Stromal cell of bone marrow (primary cell): ENCODE measurements at places on chromosomes 2 and 18.

GRCh38 chr18:70195014-70195614, 10.4 kb downstream of the RTTN start:
- DNase-seq = no peak

DNA sequence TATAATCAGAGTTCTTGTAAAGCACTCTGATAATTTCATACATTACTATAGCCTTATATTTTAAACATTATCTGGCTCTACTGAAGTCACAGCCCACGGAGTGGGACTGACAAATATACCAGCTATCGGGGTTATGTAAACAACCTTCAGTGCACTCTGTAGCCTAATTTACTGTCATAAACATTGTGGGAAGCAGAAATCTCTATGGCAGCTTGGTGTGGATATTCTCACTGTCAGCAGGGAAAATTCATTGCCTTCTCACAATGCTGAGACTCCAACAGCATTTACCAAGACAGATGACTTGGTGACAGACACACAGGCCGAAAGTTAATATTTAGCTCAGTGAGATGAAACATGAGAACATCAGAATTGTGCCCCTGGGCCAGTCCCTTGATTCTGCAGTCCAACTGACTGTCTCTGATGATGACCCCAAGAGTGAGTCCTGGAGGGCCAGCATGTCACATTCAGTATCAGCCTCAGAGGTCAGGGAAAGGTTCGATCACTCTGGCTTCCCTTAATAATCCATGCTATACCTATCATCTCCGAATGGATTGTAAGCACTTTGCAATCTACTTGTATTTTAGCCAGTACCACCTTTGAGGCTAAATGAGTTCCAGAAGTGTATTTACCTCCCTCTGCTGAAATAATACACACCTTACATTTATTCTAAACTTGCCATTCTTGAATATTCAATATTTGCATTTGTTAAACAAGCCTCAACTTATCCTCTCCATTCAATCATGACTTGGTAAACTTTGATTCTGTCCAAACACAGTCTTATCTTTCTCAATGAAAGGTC, 146.2 kb upstream of the OSR1 start:
- no peak for DNase-seq

- no peak for DNase-seq
Measured at GRCh38 chr2:232116852-232117251, 155.3 kb downstream of the DIS3L2 start.

DNA sequence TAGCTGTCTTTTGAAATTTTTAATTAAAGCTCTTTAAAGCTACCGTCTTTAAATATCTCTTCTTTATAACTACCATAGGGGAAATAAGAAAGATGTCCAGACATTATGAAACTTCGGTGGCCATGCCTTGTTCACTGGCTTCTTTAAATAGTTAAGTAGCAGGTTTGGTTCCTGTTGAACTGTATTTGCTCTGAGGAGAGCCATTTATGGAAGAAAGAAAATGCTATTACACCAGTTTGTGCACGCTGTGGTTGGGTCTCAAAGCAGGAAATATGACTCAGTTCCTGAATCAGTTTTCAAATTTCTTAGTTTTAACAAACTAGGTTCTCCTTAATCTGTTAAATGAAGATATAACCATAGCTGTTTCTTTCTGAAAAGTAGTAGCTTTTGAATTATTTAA, 12.2 kb downstream of the ARPC2 start:
- DNase-seq = peak; percentile 58

DNA sequence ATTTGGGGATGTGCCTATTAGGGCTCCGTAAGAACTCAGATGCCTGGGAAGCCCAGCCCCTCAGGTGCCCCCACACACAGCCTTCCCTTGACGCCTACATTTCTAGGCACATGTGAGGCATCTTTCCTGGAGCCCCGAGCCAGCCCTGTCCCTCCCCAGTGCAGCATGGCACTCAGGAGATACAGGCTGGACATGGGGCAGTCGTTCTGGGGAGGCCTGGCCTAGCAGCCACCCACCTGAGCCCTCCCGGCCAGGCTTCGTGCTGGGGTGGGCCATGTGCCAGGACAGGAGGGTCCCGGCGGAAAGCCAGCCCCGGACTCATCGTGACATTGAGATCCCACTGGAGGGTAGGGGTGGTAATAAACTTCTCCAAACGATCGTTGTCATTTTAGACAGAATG, 15.2 kb downstream of the BOK start:
- DNase-seq = no peak
